Stimulated activated CD4-positive, alpha-beta T cell treated with anti-CD3 and anti-CD28 coated beads, Interleukin-1b, Interleukin-23, amount 100 ng/mL, for 4 hours (primary cell): ENCODE measurements at places on chromosomes 3 and 15.

- no peak for DNase-seq
Measured at GRCh38 chr15:31367730-31368344, 41.2 kb downstream of the KLF13 start.

DNA sequence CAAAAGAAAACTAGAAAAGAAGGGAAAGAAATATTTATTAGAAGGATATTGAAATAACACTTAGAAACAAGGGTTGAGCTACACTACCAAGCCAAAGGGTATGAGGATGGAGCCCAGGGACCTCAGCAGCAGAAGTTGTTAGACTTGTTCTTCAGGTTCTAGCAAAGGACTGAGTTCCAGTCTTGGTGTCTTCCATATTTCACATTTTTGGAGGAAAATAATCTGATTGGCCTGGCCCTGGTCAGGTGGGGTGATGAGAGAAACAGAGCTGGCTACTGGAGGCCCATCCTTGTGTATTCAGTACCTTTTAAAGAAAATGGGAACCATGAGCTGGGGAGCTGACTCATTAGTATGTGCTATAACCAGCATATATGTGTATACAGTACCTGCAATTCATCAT, 28.2 kb downstream of the PPP4R2 start:
- DNase-seq = no peak

DNA sequence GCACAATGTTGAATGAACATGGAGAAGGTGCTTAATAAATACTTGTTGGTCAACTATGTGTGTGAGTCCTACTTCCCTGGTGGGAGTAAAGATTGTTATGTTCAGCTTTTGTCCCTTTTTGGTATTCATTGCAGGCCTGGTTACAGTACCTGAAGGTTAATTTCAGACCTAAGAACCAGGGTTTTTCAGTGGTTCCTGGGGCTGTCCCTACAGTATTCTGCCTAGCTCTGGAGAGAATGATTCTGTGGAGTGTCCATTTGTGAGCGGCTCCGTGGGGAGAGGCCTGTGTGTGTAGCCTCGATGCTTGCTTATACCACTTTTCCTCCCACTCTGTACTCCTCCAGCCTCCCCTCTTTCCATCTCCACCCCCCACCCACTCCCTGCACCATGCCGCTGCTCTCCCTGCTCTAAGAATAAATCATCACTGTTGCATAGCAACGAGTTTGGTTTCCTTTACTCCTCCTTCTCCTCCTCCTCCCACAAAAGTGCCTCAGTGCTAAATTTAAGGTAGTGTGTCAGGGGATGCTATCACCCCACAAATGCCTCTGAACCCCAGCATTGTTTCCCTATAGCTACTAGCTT, 150.6 kb upstream of the ROPN1 start:
- no peak for DNase-seq

DNA sequence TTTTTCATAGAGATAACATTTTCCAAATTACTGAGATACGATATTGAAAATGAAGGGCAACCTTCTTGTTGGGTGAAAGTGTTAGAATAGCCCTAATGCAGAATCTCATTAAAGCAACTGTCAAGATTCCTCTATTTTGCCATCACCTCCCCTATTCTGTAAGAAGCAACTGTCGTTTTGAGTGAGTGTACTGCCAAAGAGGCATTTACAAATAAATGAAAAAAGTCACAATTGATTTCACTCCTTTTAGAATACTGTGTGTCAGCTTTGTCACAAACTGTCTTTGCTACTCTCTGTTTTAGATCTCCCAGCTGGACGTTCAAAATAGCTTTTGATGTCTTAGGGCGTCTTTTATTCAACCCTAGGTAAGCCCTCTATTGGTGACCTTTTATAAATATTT, 322.8 kb upstream of the NAALADL2 start:
- DNase-seq = no peak

GRCh38 chr15:73941871-73942635, 15.8 kb downstream of the LOXL1 start:
- no peak for DNase-seq

DNA sequence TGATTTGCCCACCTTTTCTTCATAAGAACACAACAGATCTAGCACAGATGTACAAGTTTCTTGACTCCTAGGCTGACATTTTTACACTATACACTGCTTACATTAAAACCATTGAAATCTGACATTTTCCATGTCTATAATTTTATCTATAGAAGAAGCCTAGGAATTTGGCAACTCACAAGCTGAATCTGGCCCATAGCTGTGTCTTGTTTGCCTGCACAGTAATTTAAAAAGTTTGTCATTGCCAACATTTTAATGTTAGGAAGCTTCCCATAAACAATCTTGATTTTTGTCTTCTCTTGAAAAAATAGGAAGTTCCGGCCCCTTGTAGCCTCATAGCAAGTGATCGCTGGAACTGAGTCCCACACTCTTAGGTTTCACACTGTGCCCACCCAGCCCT, 394.6 kb upstream of the AZI2 start:
- no peak for DNase-seq

DNA sequence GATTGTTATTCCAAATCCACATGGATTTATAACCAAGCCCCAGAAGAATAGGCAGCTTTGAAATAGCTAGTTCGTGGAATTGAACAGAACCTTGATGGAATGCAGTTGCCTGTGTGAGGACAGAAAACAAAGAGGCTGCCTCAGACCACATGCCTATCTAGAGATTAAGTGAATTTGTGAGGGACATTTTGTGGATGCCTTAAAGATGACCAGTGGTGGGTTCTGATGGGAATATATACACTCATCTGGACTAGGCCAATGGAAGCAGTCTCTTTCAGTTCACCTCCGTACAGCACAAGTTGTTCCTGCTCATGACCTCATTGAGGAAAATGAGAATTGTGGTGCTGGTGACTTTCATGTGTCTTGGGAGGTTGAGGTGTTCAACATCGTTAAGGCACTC, 63.2 kb upstream of the PYDC2 start:
- no peak for DNase-seq

DNA sequence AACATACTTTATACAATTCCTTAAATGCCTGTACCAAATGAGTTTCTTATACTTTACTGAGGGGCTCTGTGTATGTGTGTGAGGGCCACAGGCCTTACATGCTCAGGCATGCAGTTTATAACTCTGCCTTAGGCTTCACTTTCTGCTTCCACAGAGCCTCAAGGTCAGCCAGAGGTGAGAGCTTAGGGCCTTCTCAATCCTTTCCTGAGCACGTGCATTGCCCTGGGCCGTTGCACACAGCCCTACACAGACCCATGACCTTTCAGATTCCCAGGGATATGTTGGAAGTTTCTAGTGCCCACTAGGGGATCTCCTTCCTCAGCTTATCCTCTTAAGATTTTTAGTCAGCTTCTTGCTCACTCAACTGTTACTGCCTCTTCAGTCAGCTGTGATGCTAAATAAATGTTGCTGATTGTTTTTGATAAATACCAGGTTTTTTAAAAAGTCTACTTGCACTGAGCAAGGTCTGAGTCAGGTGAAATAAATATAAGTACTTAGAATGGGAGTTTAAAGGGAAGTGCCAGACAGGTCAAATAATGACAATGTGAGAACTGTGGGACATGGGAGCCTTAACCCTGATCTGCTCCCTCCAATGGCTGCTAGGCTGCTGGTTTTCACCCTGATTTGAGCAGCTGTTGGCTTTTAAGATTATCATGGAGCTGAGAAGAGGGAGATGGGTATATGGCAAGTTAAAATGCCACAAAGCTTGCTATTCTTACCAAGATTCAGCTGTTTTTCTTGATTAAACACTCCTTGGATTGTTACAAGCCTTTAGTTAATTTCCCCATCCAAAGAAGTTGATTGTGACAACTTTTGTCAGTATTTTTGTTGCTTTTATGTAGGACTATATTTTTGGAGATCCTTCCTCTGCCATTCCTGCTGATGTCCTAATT, 169.5 kb downstream of the PLD1 start:
- DNase-seq = no peak

- DNase-seq = no peak
Measured at GRCh38 chr3:32325927-32326326, 65.7 kb upstream of the CMTM7 start.

DNA sequence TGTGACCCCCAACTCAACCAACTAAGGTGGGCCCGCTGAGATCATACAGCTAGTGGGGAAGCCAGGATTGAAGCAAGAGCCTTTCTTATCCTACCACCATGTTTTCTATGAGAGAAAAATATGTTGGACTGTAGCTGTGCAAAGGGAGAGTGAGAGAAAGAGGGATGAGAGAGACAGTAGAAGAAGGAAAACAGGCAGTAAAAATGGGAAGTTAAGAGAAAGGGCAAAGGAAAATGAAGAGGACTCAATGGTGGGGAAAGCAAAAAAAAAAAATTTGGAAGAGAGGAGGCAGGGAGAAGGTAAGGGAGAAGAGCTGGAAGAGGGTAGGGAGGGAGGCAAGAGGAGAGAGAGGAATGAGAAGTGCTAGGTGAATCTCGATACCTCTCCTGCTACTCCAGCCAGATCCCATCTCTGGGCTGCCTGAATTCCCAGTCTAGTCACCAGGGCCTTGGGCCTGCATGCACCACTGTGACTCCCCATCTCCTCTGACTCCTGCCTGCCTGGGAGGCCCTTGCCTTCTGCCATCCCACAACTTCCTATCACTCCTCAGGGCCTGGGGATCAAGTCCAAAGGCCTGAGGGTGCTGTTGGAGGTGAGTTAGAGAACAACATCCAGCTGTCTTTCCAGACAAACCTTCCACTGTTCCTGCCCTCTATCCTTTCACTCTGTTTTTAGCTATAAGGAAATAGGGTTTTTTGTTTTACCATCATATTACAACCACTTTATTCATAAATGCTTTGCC, 15.7 kb downstream of the FAM81A start:
- no peak for DNase-seq

DNA sequence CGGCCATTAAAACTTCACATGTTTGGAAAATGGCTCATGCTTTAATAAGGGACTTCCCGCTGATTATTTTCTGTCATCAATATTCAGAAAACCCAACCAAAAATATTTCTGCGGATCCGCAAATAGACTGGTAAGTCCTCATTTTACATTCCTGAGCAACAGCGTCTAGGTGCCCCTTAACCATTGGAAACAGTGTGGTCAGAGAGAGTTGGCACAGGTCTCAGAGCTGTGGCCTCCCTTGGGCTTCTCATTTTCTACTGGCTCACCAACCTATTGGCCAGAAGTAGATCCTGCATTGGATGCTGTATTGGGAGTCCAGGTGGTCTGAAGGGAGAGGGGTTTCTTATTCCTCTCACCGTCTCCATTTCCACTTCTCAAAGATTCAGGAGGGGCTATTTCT, 348.1 kb upstream of the DCBLD2 start:
- no peak for DNase-seq

GRCh38 chr3:43907508-43907858, 216.7 kb downstream of the ABHD5 start:
- no peak for DNase-seq

- no peak for DNase-seq
Measured at GRCh38 chr15:100570735-100571313, 31.2 kb downstream of the LINS1 start.

GRCh38 chr3:171165983-171166382, 139.5 kb upstream of the SLC2A2 start:
- DNase-seq = no peak

DNA sequence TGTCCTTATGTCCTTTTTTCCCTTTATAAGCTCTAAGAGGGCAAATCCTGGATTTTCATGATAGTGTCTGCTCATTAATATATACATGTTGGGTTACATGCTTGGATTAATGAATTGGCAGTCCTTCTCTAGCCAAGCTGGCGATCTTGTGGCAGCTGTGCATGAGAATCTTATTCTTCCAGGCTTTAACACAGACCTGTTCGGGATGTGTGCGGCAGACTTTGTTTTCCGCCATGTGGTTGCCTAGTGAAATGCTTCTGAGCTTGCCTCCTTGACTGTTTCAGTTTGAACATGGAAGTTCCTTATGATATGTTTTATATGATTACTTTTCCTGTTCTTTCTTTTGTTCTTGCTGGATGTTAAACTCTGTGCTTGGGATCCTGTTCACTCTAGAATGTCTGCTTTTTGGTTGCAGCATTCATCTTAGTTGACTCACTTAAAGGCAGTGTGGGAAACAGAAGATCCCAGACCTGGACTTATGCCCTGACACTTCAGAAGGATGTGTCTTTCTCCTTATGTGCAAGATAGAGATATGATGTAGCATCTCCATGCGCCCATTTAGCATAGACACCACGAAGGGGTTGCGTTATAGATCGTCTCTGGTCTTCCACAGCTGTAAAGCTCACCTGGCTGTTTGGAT, 7.2 kb downstream of the CHCHD6 start:
- DNase-seq = no peak

GRCh38 chr3:165919284-165919683, 82.1 kb upstream of the BCHE start:
- DNase-seq = no peak

- DNase-seq = no peak
Measured at GRCh38 chr3:24714436-24714835, 219.8 kb upstream of the THRB start.

- DNase-seq = no peak
Measured at GRCh38 chr3:100225193-100225592, 35.6 kb upstream of the TBC1D23 start.

- no peak for DNase-seq
Measured at GRCh38 chr15:35603301-35603700, 57.3 kb upstream of the DPH6 start.

- DNase-seq = no peak
Measured at GRCh38 chr3:158663832-158664231, 8.6 kb downstream of the LXN start.

DNA sequence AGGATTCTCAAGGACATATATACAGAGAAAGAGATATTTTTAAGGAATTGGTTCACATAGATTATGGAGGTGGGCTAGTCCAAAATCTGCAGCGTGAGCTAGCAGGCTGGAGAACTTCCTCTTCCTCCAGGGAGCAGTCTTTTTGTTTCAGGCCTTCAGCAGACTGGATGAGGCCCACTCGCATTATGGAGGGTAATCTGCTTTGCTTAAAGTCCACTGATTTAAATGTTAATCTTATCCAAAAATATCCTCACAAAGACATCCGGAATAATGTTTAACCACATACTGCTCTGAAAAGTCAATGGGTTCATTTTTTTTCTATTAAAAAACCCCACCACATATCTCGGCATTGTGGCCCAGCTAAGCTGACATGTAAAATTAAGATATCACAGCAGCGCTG, 22.2 kb upstream of the NRROS start:
- DNase-seq = no peak

GRCh38 chr15:57909388-57909787, 156.1 kb downstream of the ALDH1A2 start:
- no peak for DNase-seq

DNA sequence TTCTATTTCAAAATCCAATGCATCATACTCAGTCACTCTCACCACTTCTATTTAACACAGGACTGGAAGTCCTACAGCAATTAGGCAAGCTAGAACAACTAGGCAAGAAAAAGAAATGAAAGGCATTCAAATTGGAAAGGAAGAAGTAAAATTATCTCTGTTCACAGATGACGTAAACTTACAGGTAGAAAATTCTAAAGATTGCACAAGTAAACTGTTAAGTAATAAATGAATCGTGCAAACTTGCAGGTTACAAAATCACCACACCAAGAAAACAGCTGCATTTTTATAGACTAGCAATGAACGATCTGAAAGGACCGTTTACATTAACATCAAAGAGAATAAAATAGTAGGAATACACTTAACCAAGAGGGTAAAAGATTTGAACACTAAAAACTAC, 36.2 kb downstream of the CHST2 start:
- DNase-seq = no peak

- no peak for DNase-seq
Measured at GRCh38 chr3:123344175-123344906, 104.5 kb downstream of the ADCY5 start.

- DNase-seq = no peak
Measured at GRCh38 chr15:80484333-80484864, 80.2 kb downstream of the ARNT2 start.
